Activated naive CD4-positive, alpha-beta T cell treated with anti-CD3 and anti-CD28 coated beads, Interleukin-2, amount 10 ng/mL, durations not matched to agents 7 days and 5 days (primary cell): ENCODE measurements at places on chromosomes 6 and 20.

DNA sequence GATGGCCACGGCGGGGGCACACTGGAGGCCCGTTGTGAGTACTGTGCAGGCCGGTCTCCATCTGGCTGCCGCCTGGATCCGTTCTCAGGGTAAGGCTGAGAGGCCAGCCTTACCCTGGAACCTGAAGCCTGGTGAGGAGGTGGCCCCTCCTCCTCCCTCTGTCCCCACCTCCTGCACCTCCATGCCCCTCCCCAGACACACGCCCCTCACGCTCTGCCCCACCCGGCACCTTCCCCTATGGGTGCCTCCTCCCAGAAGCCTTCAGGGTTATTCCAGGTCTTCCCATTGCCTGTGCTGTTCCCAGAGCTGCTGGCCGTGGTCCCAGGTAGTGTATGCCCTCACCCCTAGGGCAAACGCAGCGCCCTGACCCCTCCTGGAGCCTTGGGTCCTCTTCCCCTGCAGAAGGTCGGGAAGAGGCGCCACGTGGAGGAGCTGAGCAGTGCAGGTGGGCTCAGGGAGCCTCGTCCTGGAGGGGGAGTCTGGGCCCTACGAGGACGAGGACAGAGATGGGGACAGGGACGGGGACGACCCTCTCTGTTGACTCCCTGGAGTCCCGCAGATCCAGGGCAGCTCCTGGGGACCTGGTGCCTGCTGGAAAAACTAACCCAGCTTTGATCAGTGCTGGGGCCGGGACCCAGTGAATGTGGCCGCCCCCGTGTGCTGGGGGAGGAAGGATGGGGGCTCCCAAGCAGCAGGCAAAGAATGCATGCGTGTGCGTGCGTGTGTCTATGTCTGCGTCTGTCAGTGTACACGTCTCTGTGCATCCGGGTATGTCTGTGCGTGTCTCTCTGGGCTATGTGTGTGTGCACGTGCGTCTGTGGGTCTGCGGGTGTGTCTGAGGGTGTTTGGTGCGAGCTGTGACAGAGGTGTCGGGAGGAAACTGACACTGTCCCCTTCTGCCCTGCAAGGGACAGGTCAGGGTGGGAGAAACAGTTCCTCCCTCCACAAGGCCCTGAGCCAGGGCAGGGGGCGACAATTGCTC is 8.2 kb upstream of the HRH3 start:
- no peak for DNase-seq

DNA sequence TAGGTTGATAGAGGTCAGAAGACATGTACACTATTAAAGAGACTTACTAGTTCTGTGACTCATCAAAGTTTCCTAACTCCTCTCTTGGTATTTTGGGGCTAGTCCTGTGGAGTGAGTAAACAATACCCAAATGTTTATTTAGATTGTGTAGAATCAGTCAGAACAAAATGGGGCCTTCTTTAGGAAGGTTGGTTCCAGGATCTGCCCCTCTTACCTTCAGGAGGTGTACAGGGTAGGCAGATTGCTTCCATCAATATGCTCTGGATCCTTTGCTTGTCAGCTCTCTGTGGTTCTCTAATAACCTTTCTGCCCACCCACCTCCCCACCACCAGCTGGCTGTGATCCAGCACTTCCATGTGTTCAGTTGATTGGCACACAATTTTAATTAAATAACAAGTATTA is 107.0 kb downstream of the POPDC3 start:
- no peak for DNase-seq

- no peak for DNase-seq
Observed at GRCh38 chr6:155915651-155916050, 460.0 kb upstream of the NOX3 start.

- no peak for DNase-seq
Observed at GRCh38 chr20:58135441-58136148, 92.9 kb downstream of the ANKRD60 start.

GRCh38 chr6:163288915-163289314 is 125.6 kb upstream of the QKI start:
- no peak for DNase-seq

- DNase-seq, result no peak
Observed at GRCh38 chr6:21295506-21296240, 297.9 kb upstream of the SOX4 start.
